ENCODE measurements at places on chromosomes 5 and 9.

DNA sequence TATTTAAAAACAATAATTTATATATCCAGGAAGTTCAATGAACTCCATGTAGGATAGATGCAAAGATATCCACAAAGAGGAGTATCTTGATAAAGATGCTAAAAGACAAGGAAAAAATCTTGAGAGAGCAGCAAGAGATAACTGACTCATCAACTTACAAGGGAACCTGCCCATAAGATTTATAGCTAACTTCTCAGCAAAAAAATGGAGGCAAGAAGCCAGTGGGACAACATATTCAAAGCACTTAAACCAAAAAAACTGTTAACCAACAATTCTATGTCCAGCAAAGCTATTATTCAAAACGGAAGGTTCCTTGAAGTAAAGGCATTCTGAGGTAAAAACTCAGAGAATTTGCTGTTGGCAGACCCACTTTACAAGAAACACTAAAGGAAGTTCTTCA, 20.3 kb downstream of the RABGAP1 start:
- DNase-seq: no peak

GRCh38 chr5:17223367-17224185, 6.1 kb downstream of the BASP1 start:
- DNase-seq: no peak

DNA sequence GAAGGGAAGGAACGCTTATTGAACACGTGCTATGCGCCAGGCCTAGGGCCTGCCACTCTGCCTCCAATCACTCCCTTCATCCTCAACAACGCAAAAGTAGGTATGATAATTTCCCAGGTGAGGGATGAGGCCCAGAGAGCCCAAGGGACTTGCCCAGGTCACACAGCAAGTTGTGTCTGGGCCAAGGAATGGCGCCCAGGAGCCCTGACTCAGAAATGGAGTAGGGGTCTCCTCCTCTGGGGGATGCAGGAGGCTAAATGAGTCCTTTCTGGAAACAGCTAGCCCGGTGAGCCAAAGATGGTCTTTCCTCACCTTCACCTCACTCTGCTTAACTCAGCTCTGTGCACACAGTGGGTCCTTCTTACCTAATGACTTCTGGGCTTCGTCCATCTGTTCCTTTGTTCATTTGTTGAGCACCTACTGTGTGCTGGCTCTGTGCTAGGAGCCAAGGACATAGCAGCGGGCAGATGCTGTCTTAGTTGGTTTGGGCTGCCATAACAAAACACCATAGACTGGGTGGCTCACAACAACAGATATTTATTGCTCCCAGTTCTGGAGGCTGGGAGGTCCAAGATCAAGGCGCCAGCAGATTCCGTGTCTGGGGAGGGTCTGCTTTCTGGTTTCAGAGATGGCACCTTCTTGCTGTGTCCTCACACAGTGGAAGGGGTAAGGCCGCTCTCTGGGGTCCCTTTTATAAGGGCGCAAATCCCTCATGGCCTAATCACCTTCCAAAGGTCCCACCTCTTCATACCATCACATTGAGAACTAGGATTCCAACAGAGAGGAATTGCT, 22.3 kb upstream of the NEURL1B start:
- no peak for DNase-seq

DNA sequence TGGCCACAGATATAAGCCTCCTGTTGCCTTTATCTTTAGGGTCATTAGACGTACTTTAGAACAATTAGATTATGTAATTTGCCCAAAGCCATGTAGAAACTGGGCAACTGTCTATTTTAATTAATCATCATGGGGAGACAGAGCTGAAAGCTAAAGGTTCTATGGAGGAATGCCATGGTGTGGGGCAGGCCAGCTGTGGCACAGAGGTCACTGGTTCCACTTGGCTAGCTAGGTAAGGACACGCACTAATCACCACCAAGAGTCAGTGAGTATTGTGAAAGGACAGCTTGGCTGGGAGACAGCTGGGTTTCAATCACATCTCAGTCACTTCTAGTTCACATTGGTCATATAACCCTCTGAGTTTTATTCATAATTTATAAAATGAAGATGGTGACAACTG, 81.7 kb downstream of the HMHB1 start:
- DNase-seq: no peak

DNA sequence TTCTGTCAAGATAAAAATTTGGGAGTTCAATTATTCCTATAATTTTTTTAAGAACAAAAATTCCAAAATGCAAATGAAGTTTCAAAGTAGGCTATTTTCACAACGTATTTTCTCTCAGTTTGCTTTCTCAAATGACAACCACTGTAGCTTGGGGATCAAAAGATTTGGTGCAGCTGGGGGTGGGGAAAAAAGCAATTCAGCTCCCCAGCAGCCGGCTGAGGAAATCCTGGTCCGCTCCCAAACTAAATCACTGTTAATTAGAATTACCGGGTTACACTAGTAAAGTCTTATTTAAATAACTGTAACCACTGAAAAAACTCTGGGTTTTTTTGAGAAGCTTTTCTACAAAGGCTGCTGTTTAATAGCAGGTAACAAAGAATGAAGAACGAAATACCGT, 5.7 kb downstream of the NR6A1 start:
- no peak for DNase-seq

- DNase-seq: no peak
Measured at GRCh38 chr5:127042593-127042992, 12.2 kb upstream of the MARCHF3 start.

Data from DMS79 (cell line).